ENCODE measurements at places on chromosomes 12 and 14. TPM values are rescaled to one million over a fixed set of nuclear protein-coding genes. Genes with fewer than 3 reads are reported as not detected.

Gene ADSS1
- total RNA-seq: 3.3 TPM

- DNase-seq: no peak
Measured at GRCh38 chr14:97995038-97995437, 1197.9 kb downstream of the VRK1 start.

DNA sequence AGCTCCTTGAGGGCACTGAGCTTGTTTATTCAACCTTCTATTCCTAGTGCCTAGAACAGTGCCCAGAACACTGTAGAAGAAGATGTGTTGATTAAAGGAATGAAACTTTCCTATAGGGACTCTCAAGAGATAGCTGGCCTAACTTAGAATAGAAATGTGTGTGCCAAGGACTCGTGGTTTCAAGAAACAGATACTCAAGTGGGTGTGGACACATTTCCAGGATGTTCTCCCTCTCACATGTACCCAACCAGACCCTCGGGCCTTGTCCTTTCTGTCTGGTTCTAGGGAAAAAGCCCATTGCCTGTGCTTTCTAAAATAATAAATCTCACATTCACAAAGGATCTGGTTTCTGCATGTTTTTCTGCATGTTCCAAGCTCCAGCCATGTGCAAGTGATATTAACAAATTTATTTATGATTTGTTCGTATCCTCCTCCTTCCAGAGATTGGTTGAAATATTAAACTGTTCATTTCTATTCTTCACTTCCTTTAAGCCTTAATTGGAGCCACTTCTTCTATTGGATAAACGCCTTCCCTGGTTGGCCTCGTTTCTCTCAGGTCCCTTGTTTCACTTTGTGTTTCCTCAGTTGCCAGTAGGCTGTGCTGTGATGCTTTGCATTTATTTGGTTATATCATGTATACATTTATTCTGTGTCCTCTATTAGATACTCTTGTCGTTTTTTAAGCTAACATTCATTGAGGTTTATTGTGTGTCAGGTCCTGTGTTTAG, 89.8 kb downstream of the CRADD start:
- no peak for DNase-seq

DNA sequence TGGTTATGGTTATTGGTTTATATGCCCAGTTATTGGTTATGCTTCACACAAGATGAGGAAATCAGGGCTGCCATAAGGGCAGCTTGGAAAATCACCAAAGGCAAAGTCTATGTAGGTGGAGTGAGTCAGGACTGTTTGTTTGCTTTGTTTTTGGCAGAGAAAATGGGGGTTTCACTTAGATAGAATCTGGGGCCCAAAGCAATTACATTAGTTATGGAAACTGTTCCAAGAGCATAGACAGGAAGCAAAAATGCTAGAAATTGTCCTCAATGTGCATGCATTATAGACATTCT, 2.2 kb downstream of the VAMP1 start:
- DNase-seq: no peak

- DNase-seq: no peak
Measured at GRCh38 chr12:12804011-12804410, 9.1 kb upstream of the DDX47 start.

DNA sequence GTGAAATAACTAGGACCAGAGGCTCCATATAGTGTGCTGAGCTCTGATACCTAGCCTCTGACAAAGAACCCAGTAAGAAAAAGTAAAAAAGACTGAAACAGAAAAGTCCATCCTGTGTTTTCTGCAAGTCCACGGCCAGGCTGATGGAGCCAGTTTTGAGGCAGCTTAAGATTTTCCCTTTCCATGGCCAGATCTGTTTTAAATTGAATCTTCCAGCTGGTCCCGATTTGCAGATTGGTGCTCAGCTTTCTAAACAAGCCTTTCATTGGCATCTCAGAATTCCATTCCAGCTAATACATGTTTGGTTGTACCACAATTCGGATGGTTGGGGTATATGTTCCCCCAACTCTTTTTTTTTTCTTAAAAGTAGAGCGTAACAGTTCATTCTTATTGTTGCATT, 152.0 kb downstream of the DACT1 start:
- DNase-seq: no peak

Measured in left colon (tissue), 2 donors.